Stimulated activated CD4-positive, alpha-beta T cell treated with anti-CD3 and anti-CD28 coated beads, Interleukin-2, amount 100 ng/mL, for 24 hours (primary cell): ENCODE measurements at places on chromosomes 1 and 21.

GRCh38 chr1:3915551-3916121 is 15.6 kb upstream of the C1orf174 start:
- no peak for DNase-seq

- DNase-seq, result no peak
Measured at GRCh38 chr1:66402194-66402593, 131.8 kb upstream of the SGIP1 start.

- DNase-seq, result no peak
Measured at GRCh38 chr1:199747984-199748383, 279.5 kb upstream of the NR5A2 start.

DNA sequence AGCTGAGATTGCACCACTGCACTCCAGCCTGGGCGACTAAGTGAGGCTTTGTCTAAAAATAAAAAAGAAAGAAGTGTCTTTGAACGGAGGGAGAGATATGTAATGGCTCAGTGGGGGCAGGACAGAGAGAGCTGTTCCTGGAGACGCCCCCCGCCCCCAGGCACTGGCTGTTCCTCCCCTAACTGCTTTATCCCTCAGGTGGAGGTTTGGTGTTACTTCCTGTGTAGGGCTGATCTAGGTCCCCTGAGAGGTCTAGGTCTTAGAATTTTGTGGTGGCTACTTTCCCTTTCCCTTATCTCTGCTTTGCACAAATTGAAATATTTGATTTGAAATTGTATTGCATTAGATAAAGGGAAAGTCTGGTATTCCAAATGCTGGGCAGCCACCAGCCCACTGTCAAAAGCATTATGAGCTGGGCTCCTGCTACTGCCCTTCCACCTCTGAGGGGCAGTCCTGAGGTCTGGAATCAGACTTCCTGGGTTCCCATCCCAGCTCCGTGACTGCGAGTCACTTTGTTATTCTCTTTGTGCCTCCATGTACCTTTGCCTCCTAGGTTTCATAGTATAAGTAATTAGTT is 134.8 kb upstream of the KIF26B start:
- DNase-seq, result no peak

DNA sequence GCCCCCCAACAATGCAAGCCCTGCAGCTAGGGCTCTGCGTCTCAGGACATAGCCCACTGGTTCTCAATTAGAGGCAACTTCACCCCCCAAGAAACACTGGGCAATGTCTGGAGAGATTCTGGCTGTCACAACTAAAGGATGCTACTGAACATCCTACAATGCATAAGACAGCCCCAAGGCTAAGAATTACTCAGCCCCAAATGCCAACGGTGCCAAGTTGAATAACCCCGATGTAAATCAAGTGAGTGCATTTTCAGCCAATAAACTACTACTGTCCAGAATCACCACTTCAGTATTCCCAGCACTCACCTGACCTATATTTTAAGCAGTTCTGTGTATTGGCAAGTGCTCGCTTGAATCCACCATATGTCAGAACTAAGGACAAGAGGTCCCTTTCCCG is 6.9 kb downstream of the RIPK4 start:
- no peak for DNase-seq
